Activated effector memory CD4-positive, alpha-beta T cell treated with Interleukin-2 at 50 U/mL for 16 hours (primary cell): ENCODE measurements at places on chromosomes 3 and 15.

DNA sequence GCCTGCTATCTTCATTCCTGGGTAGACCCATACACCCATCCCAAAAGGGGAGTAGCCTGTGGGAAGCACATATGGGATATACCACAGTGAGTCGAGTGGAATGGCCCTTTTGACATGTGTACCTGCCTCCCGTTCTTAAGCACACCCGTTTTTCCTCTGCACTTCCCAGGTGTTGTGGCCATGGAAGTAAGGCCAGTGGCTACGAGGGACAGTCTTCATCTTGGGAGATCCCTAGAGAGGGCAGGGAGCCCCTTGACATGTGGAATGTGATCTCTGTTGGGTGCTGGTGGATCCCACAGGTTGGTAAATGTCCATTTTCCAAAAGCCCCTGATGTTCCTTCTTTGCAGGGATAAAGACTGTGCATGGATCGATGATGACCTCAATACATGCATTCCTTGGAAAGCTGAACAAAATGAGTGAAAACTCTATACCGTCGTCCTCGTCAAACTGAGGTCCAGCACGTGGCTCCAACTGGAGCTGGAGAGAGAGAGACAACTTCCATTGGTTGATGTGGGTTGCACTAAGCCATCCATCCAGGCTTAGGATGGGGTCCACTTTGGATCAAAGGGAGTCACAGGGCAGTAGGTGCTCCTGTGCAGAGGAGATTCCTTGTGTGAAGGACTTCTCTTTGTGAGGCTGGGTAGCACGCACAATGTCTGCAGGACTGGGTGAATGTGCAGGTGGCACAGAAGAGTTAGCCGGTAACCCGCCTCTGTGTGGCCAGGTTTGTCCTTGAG is 136.8 kb downstream of the SNRPN start:
- no peak for DNase-seq

GRCh38 chr3:157078811-157079185 is 81.1 kb downstream of the CCNL1 start:
- DNase-seq, result no peak

DNA sequence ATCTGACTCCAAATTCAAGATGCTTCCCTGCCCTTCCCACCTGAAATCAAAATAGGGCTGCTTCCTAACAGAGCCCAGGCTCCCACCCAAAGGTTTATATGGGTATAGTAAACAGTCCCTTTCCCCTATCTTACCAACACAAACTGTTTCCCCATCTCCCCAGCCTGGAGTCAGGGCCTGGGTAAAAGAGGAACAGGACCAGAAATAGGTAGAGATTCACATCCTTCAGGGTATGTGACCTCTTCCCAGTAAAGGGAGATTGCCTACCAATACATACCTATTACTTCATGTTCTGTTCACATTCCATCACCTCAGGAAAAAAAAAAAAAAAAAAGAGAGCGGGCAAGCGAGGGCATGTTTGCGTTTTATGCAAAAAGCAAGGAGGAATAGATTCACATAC is 9.7 kb upstream of the SHF start:
- DNase-seq, result no peak

GRCh38 chr3:54736459-54736858 is 191.4 kb downstream of the LRTM1 start:
- no peak for DNase-seq

DNA sequence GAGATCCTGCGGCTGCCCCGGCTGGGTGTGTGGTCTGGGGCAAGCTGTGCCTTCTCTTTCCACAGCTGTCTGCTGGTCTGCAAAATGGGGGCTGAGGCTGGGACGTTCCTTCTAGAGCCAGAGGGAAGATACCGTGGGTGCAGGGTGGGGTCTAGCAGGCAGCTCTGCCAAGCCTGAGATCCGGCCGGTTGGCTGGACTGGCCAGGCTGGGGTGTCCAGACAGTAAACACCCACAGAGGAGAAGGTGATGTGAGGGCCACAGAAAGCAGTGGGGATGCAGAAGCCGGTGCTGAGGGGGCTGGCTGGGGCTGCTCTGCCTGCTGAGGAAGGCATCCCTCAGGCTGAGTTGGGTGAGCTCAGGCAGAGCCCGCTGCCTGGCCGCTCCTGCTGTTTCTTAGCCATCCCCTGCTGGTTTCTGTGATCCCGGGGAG is 46.1 kb downstream of the FBLN2 start:
- no peak for DNase-seq

GRCh38 chr15:101070502-101071273 is 151.5 kb downstream of the LRRK1 start:
- no peak for DNase-seq

DNA sequence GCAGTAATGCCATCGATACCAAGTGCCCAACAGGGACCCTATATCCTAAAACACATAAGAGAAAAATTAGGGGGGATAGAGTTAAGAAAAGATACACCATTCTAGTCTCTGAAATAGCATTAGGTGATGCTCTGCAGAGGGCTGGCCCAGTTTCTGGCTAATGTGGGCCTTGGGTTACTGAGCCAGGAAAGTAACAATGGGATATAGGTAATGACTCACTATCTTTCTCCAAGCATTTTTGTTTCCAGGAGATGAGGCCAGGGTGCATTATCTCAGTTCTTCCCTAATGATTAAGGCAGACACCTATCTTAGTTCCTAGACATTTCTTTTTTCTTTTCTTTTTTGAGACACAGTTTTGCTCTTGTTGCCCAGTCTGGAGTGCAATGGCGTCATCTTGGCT is 50.0 kb downstream of the PRKAR2A start:
- DNase-seq, result no peak

DNA sequence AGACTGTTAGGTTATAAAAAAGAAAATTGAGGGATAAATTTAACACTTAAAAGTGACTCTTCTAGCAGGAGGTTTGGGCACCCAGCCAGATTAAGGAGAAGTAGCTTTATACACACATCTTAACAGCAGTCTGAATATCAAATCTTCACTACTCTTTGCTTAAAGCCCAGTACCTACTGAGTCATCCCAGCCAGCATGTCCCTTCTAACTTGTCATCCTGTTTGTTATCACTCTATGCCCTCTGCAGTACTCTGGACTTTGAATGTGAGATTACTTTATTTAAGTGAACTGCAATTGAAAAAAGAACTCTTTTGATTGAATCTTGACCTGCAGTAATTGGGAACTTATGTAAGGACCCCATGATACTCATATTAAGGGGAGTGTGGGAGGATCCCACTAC is 77.6 kb downstream of the FHIT start:
- no peak for DNase-seq

DNA sequence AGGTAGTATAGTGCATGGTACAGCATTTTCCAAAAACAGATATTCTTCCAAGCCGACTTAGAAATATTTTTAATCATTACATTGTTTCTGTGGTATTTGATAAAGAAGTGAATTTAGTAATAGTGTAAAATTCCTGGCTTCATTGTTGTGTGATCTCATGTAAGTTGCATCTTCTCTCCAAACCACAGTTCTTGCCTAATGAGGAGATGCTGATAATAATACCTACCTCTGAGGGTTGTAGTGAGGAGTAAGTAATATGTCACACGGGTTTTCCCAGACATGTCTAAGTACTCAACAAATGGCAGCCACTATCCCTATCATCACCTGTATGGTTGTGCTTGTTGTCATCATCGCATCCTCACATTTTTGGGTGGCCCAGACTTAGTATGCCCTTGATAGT is 167.3 kb downstream of the SLCO3A1 start:
- no peak for DNase-seq

DNA sequence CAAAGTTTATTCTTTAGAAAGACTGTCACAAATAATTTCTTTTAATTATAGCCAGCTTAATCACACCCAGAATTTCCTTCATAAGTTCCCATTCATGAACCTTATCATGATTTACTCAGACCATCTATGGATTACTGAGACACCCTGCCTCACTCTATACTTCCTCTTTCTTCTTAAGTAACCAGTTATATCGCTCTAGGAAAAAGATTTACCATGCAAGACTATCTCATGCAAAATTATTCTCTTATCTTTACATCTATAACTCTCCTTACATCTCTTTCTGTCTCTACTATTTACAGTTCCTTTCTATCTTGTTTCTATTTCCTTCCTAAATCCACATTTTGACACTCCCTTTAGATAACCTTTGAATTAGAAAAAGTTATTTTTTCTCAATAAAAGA is 316.8 kb downstream of the POLQ start:
- DNase-seq, result no peak

- DNase-seq, result no peak
Observed at GRCh38 chr3:25724948-25725645, 58.1 kb downstream of the NGLY1 start.
